A549 (cell line): ENCODE measurements at places on chromosomes 5 and 9.

DNA sequence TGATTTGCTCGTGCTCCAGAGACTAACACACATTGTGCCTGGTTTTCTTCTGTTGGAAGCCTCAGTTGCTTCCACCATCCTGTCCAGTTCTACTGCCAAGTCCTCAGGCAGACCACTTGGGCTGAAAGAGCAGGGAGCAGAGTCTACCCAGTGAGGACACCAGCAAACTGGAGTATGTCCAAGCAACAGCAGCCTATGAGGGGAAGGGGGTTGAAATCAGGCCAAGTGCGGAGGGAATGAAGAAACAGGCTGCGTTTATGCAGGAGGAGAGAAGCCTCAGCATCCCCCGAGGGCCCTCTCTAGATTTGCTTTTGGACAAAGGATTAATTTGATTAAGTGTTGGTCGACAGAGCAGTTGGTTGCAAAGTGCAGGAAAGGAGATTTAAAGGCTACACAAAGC is 14.5 kb downstream of the DOCK2 start:
- DNase-seq, result no peak

GRCh38 chr5:72226950-72227349 is 93.1 kb downstream of the MRPS27 start:
- DNase-seq, result no peak

GRCh38 chr5:3302228-3302627 is 293.4 kb upstream of the IRX1 start:
- DNase-seq, result no peak

DNA sequence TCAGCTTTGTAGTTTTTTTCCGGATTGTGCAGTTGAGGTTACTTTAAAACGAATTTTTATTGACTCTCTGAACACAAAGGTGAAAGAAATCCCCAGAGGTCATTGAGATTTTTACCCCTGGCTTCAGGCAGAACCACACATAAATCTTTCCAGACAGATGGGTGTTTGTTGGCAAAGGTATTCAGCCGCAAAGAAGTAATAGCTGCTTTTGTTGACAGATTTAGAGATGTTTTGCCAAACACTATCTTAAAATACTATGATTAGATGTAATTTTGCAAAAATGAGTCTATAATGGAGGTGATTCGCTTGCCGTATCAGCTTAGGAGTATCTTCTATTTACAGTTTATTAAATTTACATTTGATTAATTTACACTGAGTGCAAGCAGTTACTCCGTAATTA is 418.3 kb upstream of the CLINT1 start:
- no peak for DNase-seq

DNA sequence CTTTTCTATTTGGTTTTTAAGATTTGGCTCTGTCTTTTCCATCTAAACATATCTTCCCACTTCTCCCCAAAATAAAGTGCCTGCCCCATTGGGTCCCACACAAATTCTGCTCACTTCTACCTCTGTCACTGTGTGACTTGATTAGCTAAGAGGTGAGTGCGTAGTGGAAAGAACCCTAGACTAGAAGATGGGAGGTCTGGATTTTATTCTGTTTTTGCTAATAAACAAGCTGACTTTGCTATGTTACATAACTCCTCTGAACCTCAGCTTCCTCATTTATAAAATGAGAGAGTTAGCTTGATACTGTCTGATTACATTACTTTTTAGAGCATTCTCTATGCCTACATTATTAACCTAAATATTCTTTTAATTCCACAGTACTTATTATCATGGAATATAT is 51.3 kb upstream of the PTGER4 start:
- DNase-seq, result no peak

- DNase-seq, result no peak
These were observed 576.2 kb downstream of the BNC2 start for GRCh38 chr9:16294133-16294770.

DNA sequence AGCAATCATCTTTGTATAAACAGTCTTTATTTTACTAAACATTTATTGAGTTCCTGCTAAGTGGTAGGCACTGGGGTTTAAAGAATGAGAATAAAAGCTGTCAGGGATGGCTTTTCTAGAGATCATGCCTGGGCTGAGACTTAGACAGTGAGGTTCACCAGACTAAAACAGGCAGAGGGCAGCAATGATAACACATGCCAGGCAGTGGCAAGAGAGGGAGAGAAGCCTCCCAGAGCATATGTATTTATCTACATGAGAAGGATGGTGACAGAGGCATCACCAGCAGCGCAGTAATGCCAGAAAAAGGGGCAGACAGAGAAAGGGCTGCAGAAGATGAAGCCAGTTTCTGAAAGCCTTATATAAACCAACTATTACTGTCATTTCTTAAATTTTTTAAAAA is 121.0 kb upstream of the CCDC180 start:
- no peak for DNase-seq

GRCh38 chr9:36551910-36552309 is 20.8 kb upstream of the MELK start:
- DNase-seq, result no peak

- no peak for DNase-seq
These were observed 8.2 kb downstream of the HEXB start for GRCh38 chr5:74693191-74693590.

GRCh38 chr9:83509402-83509801 is 28.8 kb downstream of the FRMD3 start:
- no peak for DNase-seq

GRCh38 chr5:103793595-103794182 is 231.1 kb upstream of the NUDT12 start:
- no peak for DNase-seq

- no peak for DNase-seq
These were observed 863 bp upstream of the LIFR start for GRCh38 chr5:38557308-38557710.

- DNase-seq, result no peak
These were observed 14.0 kb downstream of the TGFBR1 start for GRCh38 chr9:99118782-99119466.

GRCh38 chr5:77832938-77833337 is 56.8 kb upstream of the TBCA start:
- no peak for DNase-seq
